NCI-H2081 (cell line): ENCODE measurements at places on chromosomes 11 and 22.

GRCh38 chr22:49236541-49237075 lies 591.1 kb downstream of the BRD1 start:
- DNase-seq = no peak

GRCh38 chr11:107565219-107565937 lies at the start of gene ALKBH8:
ALKBH8 (minus strand) TSS chr11:107565735; CDS start chr11:107560893, 4,842 bp downstream.
- peak; percentile 79 for DNase-seq

DNA sequence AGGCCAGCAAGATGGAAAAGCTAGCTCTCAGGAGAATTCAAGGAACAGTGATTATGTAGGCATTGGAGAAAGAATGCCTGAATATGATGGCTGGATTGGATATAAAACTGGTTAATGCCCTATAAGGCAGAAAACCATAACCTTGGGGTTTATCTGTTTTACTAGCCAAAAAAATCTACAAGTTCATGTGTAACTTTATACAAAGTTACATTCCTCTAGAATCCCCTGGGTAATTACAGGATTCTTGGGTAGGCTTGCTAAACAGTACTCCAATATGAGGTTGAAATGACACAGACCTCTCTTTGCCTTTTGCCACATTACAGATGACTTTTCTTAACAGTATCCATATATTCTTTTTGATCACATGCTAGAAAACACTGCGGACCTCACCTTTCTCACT lies 26.0 kb downstream of the TSPAN18 start:
- no peak for DNase-seq

DNA sequence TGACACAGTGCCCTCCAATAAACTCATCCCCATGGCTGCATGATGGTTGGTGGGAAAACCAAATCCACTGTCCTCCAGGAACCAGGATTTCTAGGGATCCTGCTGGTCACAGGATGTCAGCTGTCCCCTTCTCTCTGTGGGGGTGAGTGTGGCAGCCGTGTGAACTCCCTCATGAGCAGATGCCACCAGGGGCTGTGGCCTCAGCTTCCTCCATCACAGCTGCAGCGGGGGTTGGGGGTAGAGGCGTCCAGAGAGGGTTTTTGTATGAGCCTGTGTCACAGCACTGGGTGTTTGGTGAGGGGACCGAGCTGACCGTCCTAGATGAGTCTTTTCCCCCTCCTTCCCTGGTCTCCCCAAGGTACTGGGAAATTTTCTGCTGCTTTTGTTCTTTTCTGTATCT lies 26.4 kb downstream of the IGLL5 start:
- no peak for DNase-seq

DNA sequence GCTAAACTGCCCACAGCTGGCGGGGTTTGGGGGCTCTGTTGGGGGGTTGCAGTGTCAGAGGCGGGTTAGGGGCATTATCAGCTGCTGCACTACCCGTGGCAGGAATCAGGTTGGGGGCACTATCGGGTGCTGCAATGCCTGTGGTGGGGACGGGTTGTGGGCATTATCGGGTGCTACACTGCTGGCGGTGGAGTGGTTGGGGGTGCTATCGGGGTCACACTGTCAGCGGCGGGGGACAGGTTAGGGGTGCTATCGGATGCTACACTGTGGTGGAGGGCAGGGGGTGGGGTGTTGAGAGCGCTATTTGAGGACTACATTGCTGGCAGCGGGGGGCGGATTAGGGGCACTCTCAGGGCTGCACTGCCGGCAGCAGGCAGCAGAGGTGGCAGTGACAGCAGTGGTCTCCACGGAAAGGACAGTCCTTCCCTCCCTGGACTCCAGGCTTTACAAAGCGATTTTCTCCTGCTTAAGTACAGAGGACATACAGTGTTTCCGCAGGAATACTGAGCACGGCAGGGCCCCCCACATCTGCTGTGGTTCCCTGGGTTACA lies 119.5 kb upstream of the VPREB1 start:
- no peak for DNase-seq
